Glomerular endothelial cell (primary cell): ENCODE measurements at places on chromosomes 11 and 22. TPM values are rescaled to one million over a fixed set of nuclear protein-coding genes. Genes with fewer than 3 reads are reported as not detected.

EMID1 gene
- 2.3 and 12.0 TPM in 2 replicates for total RNA-seq

TAF6L gene
- 20.6 and 21.8 TPM in 2 replicates for total RNA-seq

GCAT gene
- 13.0 and 32.9 TPM in 2 replicates for total RNA-seq

NRXN2 gene
- not detected in 2 replicates for total RNA-seq

TMEM109 gene
- total RNA-seq: 123 and 167 TPM in 2 replicates

CAPN5 gene
- 7.1 and 8.8 TPM in 2 replicates for total RNA-seq

NCF4 gene
- total RNA-seq: 0.41 TPM in 1 of 2 replicates, not detected in the other

OR8B12 gene
- not detected in 2 replicates for total RNA-seq

GAB2 gene
- 22.3 and 33.2 TPM in 2 replicates for total RNA-seq

SLC25A17 gene
- total RNA-seq: 16.3 and 21.3 TPM in 2 replicates
